ENCODE measurements at places on chromosomes 1 and 21. TPM values are rescaled to one million over a fixed set of nuclear protein-coding genes. Genes with fewer than 3 reads are reported as not detected.

The GNG4 gene
- 13.7 TPM for total RNA-seq

The FCAMR gene
- total RNA-seq: not detected

The IL19 gene
- 0.13 TPM for total RNA-seq

The HAPLN2 gene
- not detected for total RNA-seq

The BNIPL gene
- 0.06 TPM for total RNA-seq

The SAMD11 gene
- total RNA-seq: 16.3 TPM

The CCDC18 gene
- total RNA-seq: 5.0 TPM

The MPL gene
- total RNA-seq: not detected

The SHISA4 gene
- total RNA-seq: 19.2 TPM

The PROK1 gene
- not detected for total RNA-seq

The CA6 gene
- not detected for total RNA-seq

The RAB7B gene
- 1.7 TPM for total RNA-seq

The PEA15 gene
- total RNA-seq: 177 TPM

The NR1I3 gene
- total RNA-seq: not detected

The SHE gene
- total RNA-seq: 0.10 TPM

The S100B gene
- total RNA-seq: not detected

The FAM72C gene
- 5.7 TPM for total RNA-seq

The LCE1A gene
- not detected for total RNA-seq

The OR2T2 gene
- total RNA-seq: not detected

The KCNN3 gene
- total RNA-seq: not detected

The FAM163A gene
- not detected for total RNA-seq

The PAQR6 gene
- 5.1 TPM for total RNA-seq

The CEP85 gene
- total RNA-seq: 11.8 TPM

The TRIM62 gene
- 1.9 TPM for total RNA-seq

The PYCR2 gene
- total RNA-seq: 57.3 TPM

The ASPM gene
- 17.5 TPM for total RNA-seq

The LAX1 gene
- total RNA-seq: not detected

The HEYL gene
- 3.1 TPM for total RNA-seq

The CGN gene
- total RNA-seq: 1.8 TPM

The HLX gene
- total RNA-seq: 4.2 TPM

The HTR6 gene
- total RNA-seq: 0.15 TPM

The IRF6 gene
- 0.19 TPM for total RNA-seq

The TMEM125 gene
- not detected for total RNA-seq

The SLC44A5 gene
- not detected for total RNA-seq

The SLC1A7 gene
- not detected for total RNA-seq

The ESPN gene
- total RNA-seq: 1.0 TPM

The RAVER2 gene
- 4.3 TPM for total RNA-seq

The LIN9 gene
- 6.8 TPM for total RNA-seq

The PPP1R8 gene
- total RNA-seq: 33.0 TPM

The SPRR2F gene
- not detected for total RNA-seq
